Naive B cell (primary cell): ENCODE measurements at places on chromosomes 6 and 20.
A peak's percentile ranks its signal among the peaks of the same experiment; 100 is the strongest.

DNA sequence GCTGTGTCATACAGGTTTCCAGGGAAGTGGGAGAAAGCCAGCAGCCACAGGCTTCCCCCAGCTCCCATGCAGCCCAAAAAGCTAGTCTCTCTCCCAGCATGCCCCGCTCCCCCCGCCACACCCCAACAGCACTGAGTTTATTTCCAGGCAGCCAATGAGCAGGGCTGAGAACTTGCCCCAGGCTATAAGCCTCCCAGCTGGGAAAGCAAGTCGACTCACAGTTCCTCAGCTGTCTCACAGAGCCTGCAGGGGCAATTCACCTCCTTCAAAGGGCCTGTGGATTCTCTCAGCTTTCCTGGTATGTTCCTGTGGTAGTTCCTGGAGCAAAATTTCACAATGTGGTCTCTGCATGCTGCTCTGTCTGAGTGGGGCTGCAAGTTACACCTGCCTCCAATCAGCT, 34.2 kb downstream of the PAX1 start:
- no peak overlapping the region for H3K4me3 ChIP-seq
- H3K27me3 ChIP-seq: no peaks in the 10 kb centered on the region
- peak overlapping the region; percentile 50 for H3K27ac ChIP-seq
- DNase-seq: no peak
- no peaks in the 10 kb centered on the region for H3K4me1 ChIP-seq

DNA sequence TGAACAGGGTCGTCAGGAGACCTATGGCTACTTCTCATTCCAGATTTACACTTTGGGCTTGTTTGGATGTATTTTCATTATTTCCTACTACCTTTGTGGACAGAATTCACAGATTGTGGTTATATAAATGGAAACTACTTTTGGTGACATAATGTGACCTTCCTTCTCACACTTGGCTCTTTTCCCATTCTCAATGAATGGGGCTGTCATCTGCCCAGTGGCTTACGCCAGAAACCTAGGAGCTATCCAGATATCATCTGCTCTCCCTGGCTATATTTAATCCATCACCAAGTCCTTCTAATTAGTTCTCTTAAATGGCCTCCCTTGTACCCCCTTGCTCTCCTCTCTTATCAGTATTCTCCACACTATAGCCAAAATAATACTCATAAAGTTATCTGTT, 1606.8 kb downstream of the KHDRBS2 start:
- H3K36me3 ChIP-seq: no peaks in the 10 kb centered on the region
- no peak overlapping the region for H3K4me3 ChIP-seq
- no peak for DNase-seq
- no peaks in the 10 kb centered on the region for H3K27me3 ChIP-seq
- no peak overlapping the region for H3K27ac ChIP-seq

- no peak overlapping the region for H3K27ac ChIP-seq
- H3K27me3 ChIP-seq: no peaks in the 10 kb centered on the region
- peaks cover 8% of the 10 kb centered on the region for H3K36me3 ChIP-seq
- H3K4me3 ChIP-seq: no peak overlapping the region
- peaks cover 14% of the 10 kb centered on the region for H3K4me1 ChIP-seq
Observed at GRCh38 chr6:109781001-109781400, 89.9 kb downstream of the FIG4 start.

DNA sequence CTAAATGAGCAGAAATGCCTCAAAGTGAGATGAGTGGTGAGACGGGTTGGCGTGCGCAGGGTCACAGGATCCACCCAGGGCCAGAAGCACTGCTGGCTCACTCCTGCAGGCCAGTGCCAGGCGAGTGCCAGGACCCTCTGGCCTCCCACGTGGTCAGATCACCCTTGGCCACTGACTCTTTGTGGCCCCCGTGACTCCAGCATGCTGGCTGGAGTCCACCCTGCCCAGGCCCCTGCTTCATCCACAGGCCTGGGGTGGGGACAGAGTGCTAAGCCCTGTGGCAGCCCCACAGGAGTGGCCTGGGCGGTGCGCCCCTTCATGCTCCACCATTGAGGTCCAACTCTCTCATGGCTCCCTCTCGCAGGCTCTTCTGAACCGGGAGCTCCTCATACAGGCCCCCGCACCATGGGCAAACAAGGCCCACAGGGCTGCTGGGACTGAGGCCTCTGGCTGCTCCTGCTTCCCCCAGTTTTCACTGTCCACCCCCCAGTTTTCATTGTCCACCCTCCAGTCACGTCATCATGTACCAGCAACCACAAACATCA, 61.6 kb downstream of the ABHD12 start:
- H3K4me1 ChIP-seq: peaks cover 16% of the 10 kb centered on the region
- no peak overlapping the region for H3K27ac ChIP-seq
- no peaks in the 10 kb centered on the region for H3K27me3 ChIP-seq
- H3K36me3 ChIP-seq: peaks cover 5% of the 10 kb centered on the region
- DNase-seq: no peak
- no peak overlapping the region for H3K4me3 ChIP-seq

- H3K27ac ChIP-seq: no peak overlapping the region
- peaks cover 12% of the 10 kb centered on the region for H3K4me1 ChIP-seq
- H3K27me3 ChIP-seq: no peaks in the 10 kb centered on the region
- no peak overlapping the region for H3K4me3 ChIP-seq
- H3K36me3 ChIP-seq: peaks cover 32% of the 10 kb centered on the region
Observed at GRCh38 chr20:29878777-29879442, 1378.6 kb upstream of the DEFB115 start.

DNA sequence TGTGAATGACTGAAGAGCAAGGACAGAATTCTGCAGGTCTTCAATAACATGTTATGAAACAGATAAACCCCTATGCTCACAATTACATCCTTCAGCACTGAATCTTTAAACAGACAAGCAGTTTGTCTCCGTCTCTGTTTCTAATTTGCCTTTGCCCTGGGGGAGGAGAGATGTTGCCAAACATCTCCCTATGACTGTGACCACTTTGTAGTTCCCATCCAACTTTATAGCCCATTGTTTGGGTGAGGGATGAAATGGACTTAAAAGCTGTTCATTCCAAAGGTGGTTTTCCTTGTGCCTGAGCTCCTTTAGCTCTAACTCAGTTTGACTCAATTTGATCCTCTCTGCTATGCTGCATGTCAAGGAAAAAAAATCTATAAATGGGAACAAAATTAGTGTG, 19.5 kb upstream of the ADTRP start:
- no peak for DNase-seq
- H3K27me3 ChIP-seq: no peaks in the 10 kb centered on the region
- no peak overlapping the region for H3K4me3 ChIP-seq

GRCh38 chr6:14804001-14804784, 441.7 kb upstream of the JARID2 start:
- no peak overlapping the region for H3K4me3 ChIP-seq
- no peak for DNase-seq
- no peaks in the 10 kb centered on the region for H3K27me3 ChIP-seq

DNA sequence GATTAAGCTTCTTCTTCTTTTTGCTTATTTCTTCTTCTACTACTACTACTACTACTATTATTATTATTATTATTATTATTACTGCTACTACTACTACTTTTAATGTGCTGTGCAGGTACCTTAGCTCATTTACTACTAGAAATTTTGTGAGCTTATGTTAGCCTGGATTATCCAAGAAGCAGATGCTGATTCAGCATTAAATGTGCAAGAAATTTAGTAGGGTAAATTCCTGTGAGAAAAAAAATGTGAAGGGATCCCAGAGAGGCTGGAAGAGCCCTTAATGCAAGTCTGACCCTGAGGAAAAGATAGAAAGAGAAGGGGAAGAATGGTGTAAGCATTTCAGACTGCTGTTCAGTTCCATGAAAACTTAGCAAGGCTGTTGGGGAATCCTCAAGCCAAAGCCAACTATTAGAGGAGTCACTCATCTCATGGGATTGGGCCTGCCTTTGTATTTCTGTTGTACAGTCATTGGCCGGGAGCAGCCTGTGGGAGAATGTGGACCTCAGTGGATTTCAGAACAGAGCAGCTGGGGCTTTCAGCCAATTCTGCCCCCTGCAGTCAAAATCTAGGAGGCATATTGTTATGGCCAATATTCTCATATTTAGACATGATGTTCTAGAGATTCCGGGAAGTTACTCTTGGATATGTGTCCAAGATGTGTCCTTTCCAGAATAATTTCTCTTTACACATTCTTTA, 37.2 kb upstream of the TSPYL1 start:
- H3K27ac ChIP-seq: no peak overlapping the region
- no peaks in the 10 kb centered on the region for H3K36me3 ChIP-seq
- no peak for DNase-seq

DNA sequence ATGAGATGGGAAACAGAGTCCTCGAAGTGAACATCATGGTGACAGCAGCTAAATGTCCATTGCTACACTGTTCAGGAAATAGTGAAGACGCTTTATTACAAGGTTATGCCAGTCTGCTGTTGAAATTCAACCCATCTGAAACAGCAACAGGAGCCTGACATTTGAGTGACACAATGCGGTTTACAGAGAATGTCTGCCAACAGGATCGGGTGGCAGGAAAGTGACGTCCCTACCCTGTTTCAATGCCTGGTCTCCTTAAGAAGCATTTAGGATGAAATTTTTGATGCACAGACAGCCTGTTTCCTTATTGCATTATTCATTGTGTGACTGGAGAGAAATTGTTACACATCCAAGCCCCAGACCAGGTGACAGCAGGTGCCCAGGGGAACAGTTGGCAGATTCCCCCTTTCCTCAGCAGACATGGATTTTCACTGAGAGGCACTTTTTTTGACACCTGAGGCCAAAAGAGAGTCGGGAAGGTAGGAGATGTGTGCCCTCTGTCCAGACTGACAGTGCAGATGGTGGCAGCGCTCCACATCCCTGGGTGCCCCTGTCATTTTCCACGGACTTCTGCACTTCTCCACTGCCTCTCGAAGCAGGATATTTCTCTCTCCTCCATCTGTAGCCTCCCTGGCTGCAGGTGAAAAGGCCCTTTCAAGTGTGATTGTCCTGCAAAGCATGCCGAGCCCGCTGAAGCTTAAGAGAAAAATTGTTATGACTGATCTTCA, 87.9 kb downstream of the BFSP1 start:
- peaks cover 25% of the 10 kb centered on the region for H3K27me3 ChIP-seq
- H3K27ac ChIP-seq: no peak overlapping the region
- no peaks in the 10 kb centered on the region for H3K36me3 ChIP-seq
- DNase-seq: no peak
- H3K4me1 ChIP-seq: no peaks in the 10 kb centered on the region
